Mesothelial cell of epicardium (in vitro differentiated cells): ENCODE measurements at places on chromosomes 12 and 14.

- no peak overlapping the region for H3K27ac ChIP-seq
- no peaks in the 10 kb centered on the region for H3K27me3 ChIP-seq
- DNase-seq: no peak
These were observed 97.5 kb downstream of the ZFP36L1 start for GRCh38 chr14:68695326-68695768.

DNA sequence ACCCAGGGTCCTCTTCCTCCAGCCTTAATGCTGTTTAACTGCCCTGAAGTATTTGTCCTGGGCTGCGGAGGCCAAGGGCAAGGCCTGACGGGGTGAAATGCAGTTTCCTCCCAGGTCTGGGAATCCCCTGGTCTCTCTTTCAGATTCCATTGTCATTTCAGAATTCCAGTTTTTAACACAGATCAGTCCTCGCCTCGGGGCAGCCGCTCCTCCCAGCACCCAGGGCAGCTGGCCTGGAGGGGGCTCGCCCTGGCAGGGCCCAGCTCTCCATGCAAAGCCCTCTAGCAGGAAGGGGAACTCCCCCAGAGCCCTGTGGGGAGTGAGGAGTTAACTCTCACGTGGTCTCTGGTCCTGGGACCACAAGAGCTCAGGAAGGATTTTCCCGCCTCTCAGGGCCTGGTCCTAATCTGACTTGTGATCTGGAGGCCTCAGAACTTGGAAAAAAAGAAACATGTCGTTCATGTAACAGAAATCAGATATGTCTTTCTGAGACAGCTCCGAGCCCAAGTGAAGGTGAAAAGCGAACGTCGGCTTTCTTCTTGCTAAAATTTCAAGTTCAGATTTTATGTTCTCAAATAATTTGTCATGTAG is 265.6 kb upstream of the SFSWAP start:
- peaks cover under 1% of the 10 kb centered on the region for H3K27me3 ChIP-seq
- peak overlapping the region; percentile 30 for H3K27ac ChIP-seq
- peaks cover 8% of the 10 kb centered on the region for H3K4me1 ChIP-seq
- peak; percentile 37 for DNase-seq

GRCh38 chr12:12559719-12560296 is 2.9 kb downstream of the DUSP16 start:
- H3K4me3 ChIP-seq: peak overlapping the region; percentile 88
- peak overlapping the region; percentile 18 for H3K27ac ChIP-seq

DNA sequence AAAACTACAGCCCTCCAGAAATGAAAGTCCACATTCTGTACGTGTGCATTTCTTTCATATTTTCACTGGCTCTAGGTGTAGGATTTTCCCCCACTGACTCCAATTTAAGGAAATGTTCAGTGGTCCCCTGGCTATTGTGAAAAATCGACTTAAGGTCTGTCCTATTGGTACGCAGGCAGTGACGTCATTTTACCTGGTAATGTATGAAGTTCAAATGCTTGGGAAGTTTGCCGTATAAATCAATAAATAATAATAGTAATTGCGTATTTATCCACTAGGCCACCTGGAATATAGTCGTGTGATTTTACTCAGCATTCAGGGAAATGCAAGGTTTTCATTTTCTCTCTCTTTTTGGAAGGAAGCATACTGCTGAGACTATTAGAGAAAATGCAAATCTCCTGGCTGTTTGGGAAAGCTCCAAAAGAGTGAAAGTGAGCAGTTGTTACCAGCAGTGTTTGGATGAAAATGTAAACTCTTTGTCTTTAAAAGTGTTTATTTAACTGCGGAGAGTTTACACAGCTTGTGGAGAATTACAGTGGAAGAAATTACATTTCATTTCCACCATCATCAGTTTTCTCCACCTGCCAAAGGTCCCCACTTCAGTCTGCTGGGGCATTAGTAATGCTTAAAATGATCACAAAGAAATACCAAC is 107.0 kb downstream of the EXOC5 start:
- no peak overlapping the region for H3K27ac ChIP-seq
- no peak for DNase-seq
- no peaks in the 10 kb centered on the region for H3K4me1 ChIP-seq
- H3K27me3 ChIP-seq: peaks cover 17% of the 10 kb centered on the region
- H3K4me3 ChIP-seq: no peak overlapping the region

DNA sequence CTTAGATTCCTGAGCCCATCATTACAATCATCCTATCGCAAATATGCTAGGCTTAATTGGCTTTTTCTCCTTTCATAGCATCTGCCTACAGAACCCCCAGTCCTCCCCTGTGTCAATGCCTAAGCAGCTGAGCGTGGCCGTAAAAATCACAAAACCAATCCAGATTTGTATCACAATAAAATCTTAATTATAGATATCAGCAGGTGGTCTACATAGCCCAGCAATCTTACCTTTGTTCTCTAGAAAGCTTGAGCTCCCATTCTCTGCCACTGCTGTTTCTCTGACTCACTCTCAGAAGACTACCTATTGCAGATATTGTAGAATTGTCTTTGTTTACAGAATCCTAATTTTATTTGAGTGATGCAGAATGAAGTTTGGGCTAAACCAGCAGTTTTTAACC is 37.9 kb upstream of the PPM1A start:
- H3K4me1 ChIP-seq: no peaks in the 10 kb centered on the region
- no peak overlapping the region for H3K27ac ChIP-seq
- no peak overlapping the region for H3K4me3 ChIP-seq
- no peaks in the 10 kb centered on the region for H3K36me3 ChIP-seq

DNA sequence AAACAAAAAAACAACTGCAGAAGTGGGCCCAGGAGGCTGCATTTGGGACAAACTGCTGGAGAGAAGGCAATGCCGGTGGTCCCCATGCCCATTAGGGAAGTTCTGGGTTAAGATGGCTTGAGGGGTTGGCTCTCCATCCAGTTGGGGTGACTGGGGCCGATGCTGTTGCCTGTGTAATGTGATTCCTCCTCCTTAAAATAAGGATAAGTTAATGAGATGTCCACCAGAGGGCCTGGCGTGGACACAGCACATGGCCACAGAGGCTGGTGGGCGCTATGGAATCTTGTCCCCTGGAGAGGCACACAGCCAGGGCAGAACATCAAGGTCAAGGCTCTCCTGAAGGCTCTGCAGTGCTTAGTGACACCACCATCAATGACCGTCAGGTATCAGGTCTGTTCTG is 1.0 kb upstream of the TESC start:
- H3K4me1 ChIP-seq: peaks cover 4% of the 10 kb centered on the region
- DNase-seq: no peak
- peaks cover 77% of the 10 kb centered on the region for H3K27me3 ChIP-seq
- no peaks in the 10 kb centered on the region for H3K36me3 ChIP-seq
- H3K27ac ChIP-seq: no peak overlapping the region

- no peak for DNase-seq
- H3K27me3 ChIP-seq: no peaks in the 10 kb centered on the region
- H3K36me3 ChIP-seq: peaks cover 2% of the 10 kb centered on the region
- H3K4me1 ChIP-seq: peaks cover 2% of the 10 kb centered on the region
- H3K27ac ChIP-seq: no peak overlapping the region
- no peak overlapping the region for H3K4me3 ChIP-seq
These were observed 505.2 kb downstream of the BCL11B start for GRCh38 chr14:98766818-98767217.

DNA sequence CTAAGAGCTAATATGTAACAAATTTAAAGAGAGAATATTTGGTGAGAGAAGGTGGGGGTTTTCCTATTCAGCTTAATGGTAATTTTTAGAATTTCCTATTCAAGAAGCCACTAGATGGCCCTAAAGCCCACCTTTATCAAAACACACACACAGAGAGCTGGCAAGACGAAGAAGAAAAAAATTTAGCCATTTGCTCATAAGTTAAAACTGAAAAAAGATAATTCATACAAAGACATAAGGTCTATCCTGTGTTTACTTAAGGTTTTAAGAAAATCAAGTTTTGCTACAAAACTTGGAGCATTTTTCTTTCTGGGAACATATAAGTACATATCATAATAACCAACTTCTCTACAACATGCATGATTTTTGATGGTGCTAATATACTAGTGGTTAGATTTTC is 46.8 kb upstream of the PCED1B start:
- H3K4me3 ChIP-seq: no peak overlapping the region
- H3K27me3 ChIP-seq: no peaks in the 10 kb centered on the region
- H3K4me1 ChIP-seq: peaks cover 29% of the 10 kb centered on the region
- H3K36me3 ChIP-seq: no peaks in the 10 kb centered on the region
- no peak overlapping the region for H3K27ac ChIP-seq

- no peaks in the 10 kb centered on the region for H3K27me3 ChIP-seq
- peaks cover 16% of the 10 kb centered on the region for H3K4me1 ChIP-seq
- no peak overlapping the region for H3K4me3 ChIP-seq
- H3K36me3 ChIP-seq: peaks cover 24% of the 10 kb centered on the region
- no peak overlapping the region for H3K27ac ChIP-seq
These were observed 15.0 kb upstream of the NR2C1 start for GRCh38 chr12:95088379-95088778.

DNA sequence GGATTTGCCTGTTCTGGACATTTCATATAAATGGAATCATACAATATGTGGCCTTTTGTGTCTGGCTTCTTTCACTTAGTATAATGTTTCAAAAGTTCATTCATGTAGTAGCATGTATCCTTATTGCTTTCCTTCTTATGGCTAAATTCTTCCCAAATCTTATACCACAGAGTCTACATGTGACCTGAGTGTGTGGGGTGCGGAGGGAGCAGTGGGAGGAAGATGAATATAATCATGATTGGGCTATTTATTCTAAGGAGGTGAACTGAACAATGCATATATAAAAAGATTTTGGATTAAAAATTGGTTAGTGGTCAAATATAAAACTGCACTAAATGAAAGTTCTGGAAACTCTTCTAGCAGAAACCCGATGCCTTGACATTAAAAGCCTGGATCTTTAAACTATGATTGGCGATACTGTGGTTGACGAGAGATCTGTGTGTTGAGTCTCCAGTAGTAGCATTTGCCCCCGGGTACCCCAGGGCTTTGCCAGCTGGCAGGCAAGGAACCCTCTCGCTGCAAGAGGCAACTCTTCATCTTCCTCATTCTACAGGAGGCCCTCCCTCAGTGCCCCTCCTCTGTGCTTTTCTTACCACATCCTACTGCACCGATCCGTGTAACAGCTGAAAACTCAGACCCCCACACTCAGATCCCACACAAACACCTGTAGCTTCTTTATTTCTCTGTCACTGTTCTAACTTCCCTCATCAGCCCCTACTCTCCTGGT is 2.6 kb downstream of the CYP46A1 start:
- no peaks in the 10 kb centered on the region for H3K4me1 ChIP-seq
- peaks cover 59% of the 10 kb centered on the region for H3K27me3 ChIP-seq
- H3K4me3 ChIP-seq: no peak overlapping the region
- no peak for DNase-seq
- no peaks in the 10 kb centered on the region for H3K36me3 ChIP-seq

DNA sequence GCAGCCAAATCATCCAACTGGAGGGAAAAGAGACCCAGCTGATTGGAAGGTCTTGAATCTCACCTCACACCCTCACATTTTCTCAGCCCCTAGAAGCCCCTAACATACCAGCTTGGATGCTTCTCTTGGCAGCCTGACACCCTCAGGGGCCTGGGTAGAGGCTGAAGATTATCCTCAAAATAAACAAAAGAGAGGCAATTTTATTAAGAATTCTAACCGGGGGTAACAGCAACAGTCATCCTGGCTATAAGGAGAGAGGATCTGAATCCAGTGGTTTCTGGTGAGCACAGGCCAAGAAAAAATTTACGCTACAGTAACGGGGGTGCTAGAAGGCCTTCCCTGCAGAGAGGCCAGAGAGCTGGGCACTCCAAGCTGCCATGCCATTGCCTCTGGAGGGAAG is 21.6 kb downstream of the KRT76 start:
- no peak overlapping the region for H3K4me3 ChIP-seq
- H3K27me3 ChIP-seq: peaks cover 46% of the 10 kb centered on the region
- H3K36me3 ChIP-seq: no peaks in the 10 kb centered on the region
- H3K27ac ChIP-seq: no peak overlapping the region
- DNase-seq: no peak

- no peak overlapping the region for H3K27ac ChIP-seq
- H3K4me1 ChIP-seq: peaks cover 31% of the 10 kb centered on the region
- H3K4me3 ChIP-seq: no peak overlapping the region
- no peaks in the 10 kb centered on the region for H3K36me3 ChIP-seq
- no peaks in the 10 kb centered on the region for H3K27me3 ChIP-seq
These were observed 22.3 kb downstream of the OTOGL start for GRCh38 chr12:80121661-80122060.

DNA sequence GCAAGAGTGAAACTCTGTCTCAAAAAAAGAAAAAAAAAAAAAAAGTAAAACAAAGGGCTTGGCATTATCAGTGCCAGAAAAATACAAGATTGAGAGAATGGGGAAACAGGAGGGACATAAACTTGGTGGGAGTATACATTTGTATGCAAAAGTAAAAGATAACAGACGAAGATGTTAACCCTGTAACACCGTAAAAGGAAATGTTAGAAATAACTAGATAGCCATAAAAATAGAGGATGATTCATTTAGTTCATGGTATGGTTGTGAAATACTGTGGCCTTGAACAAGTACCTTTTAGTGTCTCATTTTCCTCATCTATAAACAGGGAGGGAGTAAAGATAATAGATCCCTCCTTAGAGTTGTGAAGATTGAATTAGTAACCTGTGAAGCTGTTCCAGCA is 33.3 kb downstream of the ATP2A2 start:
- H3K27ac ChIP-seq: peak overlapping the region; percentile 22
- peaks cover 7% of the 10 kb centered on the region for H3K4me1 ChIP-seq
- H3K27me3 ChIP-seq: no peaks in the 10 kb centered on the region

DNA sequence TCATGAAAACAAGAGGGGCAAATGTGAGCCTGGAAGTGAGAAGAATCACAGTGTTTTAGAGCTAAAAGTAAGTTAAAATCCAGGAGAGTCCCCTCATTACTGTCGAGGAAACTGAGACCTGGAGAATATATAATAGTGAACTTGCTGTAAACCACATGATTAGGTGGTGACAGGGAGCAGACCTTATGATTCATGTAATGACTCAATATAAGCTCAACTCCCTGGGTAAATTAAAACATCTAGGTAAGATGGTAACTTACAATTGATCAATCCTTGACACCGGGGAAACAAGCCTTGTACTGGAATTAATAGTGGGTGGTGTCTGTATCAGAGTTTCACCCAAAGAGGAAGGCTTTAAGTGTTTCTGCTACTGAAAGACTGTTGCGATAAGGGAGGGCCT is 269.3 kb downstream of the SNAPC1 start:
- H3K36me3 ChIP-seq: no peaks in the 10 kb centered on the region
- H3K27ac ChIP-seq: no peak overlapping the region
- peaks cover 9% of the 10 kb centered on the region for H3K27me3 ChIP-seq

- H3K36me3 ChIP-seq: peaks cover 4% of the 10 kb centered on the region
- peaks cover 15% of the 10 kb centered on the region for H3K4me1 ChIP-seq
- DNase-seq: no peak
- H3K27me3 ChIP-seq: no peaks in the 10 kb centered on the region
- H3K4me3 ChIP-seq: no peak overlapping the region
These were observed 47.7 kb downstream of the ELK3 start for GRCh38 chr12:96241846-96242256.

GRCh38 chr14:28482251-28483040 is 284.1 kb upstream of the FOXG1 start:
- no peaks in the 10 kb centered on the region for H3K4me1 ChIP-seq
- H3K27ac ChIP-seq: no peak overlapping the region
- no peak for DNase-seq
- H3K4me3 ChIP-seq: no peak overlapping the region

- H3K4me1 ChIP-seq: peaks cover 4% of the 10 kb centered on the region
- H3K27me3 ChIP-seq: peaks cover 13% of the 10 kb centered on the region
- no peaks in the 10 kb centered on the region for H3K36me3 ChIP-seq
- no peak overlapping the region for H3K4me3 ChIP-seq
These were observed 143.0 kb downstream of the KCNA5 start for GRCh38 chr12:5186715-5187114.
